ENCODE measurements at places on chromosomes 1 and 21. TPM values are rescaled to one million over a fixed set of nuclear protein-coding genes. Genes with fewer than 3 reads are reported as not detected.
A peak's percentile ranks its signal among the peaks of the same experiment; 100 is the strongest.

- DNase-seq, result peak; percentile 17
These were observed 2.8 kb downstream of the REG4 start for GRCh38 chr1:119808491-119808890.

DNA sequence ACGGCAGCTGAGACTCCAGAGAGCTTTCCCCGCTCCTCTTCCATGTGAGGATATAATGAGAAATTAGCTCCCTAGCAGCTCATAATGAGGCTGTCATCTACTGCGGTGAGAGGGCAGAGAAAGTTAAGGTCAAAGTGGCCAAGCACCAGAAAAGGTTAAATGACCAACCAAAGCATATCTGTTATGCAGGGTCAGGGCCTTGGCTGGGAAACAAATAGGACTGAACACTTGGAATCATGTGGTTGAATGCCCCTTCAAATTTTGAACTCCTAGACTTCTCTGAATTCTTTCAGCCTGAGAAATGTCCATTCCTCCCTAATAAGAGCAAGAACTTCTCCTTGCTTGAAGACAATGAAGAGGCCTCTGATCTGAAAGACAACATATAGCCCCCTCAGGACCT is 115.9 kb downstream of the TM2D1 start:
- no peak for DNase-seq

- DNase-seq, result peak; percentile 61
These were observed 143.3 kb downstream of the SIPA1L2 start for GRCh38 chr1:232486454-232487207.

DNA sequence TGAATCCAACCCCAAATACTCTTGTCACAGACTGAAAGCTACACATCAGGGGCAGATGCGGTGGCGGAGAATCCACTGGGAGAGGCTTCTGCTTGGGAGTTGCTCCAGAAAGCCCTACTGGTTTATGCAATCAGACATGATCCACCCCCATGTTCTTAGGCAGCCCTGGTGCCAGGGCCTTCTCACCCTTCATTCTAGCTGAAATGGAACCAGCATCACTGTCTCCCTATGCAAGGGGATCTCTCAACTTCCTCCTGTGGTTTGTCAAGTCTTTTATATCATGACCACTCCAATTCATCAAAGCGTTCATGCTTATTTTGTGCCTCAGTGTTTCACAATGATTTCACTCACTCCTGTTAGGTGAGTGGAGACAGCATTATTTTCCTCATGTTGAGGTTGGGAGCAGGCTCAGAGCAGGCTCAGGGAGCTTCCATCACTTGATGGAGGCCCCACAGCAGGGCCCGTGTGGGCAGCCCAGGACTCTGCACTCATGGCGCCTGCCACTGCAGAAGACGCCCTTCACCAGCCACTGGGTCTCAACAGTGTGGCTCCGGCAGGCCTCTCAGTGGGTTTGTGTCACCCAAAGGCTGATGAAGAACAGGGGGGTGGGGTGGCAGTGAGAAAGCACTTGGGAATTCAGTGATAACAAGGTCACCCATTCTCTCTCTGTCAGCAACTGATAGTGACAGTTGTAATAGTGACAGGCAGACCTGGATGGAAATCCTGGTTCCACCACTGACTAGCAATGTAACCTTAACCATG is 67.1 kb downstream of the CD58 start:
- no peak for DNase-seq

ZNF436 gene
- total RNA-seq, result 115 TPM
